ENCODE measurements at places on chromosomes 1 and 21.

GRCh38 chr21:31912501-31912900 is 39.7 kb downstream of the HUNK start:
- DNase-seq, result no peak

DNA sequence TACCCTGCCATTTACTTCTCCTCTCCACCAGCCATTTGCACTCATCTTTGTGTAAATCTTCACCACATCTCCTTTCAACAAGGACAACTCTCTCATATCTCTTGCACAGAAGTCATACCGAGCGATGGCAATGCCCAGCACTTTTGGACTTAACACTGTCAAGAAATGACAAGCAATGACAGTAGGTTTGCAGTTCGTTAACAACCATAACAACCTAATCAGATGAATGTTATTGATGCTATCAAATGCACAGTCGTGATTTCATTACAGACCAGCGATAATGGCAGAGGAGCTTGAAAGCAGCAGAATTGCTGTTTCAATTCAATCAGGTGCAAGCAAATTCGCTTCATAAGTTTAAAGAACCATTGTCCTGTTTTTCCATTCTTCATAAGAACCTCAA is 390.9 kb downstream of the VAV3 start:
- DNase-seq, result no peak

DNA sequence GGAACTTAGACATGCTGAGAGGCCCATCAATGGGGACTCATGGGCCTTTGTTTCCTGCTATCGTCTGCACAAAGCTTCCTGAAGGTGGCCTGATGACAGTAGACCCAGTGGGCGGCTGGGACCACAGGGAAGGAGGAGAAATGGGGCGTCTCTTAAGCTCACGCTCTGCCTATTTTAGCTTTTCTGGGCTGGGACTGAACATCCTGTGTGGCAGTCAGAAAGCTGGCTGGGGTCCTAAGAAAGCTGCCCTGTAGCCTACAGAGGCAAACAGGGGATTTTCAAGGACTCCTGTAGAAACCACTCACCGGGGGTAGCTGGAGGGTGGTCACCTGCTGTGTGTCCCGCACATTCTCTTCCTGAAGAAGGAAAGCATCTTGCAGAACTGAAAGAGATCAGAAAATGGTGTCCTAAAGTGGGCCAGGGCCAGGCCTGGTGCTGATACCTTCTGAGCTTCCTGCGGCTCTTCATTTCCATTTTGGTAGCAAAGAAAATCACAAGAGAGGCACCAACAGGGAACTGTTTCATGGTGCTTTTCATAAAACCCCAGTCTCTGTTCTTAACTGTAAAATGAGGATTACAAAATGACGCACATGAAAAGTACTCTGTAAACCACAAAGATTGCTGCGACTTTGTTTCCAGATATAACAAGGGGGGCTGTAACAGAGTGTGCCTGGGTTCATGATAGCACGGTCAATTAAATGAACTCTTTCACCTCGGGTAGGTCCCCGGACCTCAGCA is 8.6 kb downstream of the ZNF496 start:
- no peak for DNase-seq

DNA sequence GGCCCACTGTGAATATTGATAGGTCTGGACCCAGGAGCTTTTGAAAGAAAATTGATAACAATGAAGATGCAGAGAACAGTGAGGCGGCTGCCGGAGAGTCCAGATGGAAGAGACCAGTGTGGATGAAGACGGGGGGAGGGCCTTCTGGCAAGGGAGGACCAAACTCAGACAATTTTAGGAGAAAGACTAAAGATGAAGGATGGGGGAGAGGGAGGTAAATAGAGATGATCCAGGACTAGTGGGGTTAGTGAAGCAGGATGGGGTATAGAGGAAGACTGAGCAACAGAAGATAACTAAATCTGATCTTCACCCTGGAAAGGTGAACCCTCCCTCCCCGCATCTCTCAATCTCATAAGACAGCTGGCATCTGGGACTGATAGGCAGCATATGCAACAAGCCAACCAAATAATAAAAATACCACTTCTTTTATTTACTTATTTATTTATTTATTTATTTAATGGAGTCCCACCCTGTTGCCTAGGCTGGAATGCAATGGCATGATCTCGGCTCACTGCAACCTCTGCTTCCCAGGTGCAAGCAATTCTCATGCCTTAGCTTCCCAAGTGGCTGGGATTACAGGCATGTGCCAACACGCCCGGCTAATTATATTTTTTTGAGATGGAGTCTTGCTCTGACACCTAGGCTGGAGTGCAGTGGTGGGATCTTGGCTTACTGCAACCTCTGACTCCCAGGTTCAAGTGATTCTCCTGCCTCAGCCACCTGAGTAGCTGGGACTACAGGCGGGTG is 10.5 kb downstream of the EIF3I start:
- no peak for DNase-seq

- DNase-seq, result no peak
These were observed 1386.8 kb downstream of the MRPL39 start for GRCh38 chr21:24220446-24220845.

DNA sequence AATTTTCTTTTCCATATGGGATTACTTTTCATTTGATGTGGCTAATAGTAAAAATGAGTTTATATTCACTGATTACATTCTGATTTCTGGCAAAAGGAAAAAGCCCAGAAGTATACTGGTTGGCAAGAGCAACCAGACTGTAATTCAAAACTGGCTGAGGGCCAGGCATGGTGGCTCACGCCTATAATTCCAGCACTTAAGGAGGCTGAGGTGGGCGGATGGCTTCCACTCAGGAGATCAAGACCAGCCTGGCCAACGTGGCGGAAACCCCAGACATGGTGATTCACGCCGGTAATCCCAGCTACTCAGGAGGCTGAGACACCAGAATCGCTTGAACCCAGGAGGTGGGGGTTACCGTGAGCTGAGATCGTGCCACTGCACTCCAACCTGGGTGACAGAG is 14.5 kb downstream of the SYT11 start:
- no peak for DNase-seq

DNA sequence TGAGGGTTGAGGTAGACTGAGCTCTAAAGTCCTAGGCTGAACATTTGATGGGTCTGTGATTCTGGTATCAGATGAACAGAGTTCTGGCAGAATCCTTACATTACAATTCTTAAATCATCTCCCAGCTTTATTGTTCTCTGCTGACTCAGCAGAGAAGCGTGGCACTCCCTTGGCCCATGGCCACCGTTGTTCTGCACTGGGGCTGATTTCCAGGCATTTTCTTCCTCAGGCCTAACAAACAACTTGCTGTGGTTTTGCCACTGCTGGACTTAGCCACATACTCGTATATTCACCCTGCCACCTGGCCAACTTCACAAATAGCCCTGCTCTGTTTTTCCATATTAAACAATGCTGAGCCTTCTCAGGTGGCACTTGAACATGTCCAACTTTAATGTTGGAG is 223.2 kb downstream of the TNR start:
- no peak for DNase-seq

DNA sequence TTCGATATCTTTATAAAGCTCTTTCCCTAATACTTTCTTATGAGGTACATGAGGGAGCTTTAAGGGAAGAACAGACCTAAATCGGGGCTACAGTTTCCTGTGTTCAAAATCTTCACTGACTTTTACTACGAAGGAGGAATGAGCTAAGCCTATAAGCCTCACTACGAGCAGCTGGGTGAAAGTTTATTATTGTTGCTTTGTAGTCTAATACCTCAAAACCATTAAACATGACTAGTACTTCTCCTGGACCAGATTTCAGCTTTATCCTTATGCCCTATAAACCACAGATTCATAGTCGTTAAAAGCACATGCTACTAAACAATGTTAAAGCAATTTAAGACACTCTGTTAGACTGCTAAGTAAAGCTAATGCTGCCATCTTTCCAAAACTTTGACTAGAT is 30.2 kb downstream of the NDC1 start:
- DNase-seq, result no peak

DNA sequence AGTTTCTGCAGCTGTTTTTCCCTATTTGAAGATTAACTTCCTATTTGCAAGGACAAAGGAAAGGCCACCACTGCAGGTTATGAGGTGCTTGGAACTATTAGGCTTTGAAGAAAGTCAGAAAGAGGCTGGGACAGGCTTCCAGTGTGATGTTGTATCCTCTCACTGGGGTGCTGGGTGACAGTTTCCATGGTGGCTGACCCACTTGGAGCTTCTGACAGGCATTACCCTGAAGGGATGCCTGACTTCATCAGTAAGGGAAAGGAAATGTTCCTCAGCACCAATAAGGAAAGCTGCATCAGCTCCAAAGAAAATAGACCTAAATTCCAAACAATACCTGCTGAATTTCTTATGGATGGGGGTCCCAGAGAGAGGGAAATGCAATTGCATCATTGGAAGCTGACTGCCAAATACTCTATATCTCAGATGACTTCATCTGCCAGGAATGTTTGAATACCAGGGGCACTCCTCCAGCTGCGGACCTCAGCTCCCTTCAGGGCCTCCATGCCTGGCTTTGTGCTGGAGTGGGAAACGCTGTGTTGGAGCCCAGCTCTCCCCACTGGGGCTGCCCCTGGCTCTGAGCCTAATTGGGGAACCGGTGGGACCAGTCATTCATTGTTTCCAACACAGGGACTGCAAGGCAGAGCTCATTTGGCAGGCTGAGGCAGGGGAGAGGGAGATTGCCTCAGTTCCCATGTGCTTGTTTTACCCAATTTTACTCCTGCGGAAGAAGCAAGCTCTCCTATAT is 76.6 kb downstream of the RGL1 start:
- peak; percentile 73 for DNase-seq

GRCh38 chr1:75265792-75266191 is 131.6 kb downstream of the LHX8 start:
- no peak for DNase-seq

DNA sequence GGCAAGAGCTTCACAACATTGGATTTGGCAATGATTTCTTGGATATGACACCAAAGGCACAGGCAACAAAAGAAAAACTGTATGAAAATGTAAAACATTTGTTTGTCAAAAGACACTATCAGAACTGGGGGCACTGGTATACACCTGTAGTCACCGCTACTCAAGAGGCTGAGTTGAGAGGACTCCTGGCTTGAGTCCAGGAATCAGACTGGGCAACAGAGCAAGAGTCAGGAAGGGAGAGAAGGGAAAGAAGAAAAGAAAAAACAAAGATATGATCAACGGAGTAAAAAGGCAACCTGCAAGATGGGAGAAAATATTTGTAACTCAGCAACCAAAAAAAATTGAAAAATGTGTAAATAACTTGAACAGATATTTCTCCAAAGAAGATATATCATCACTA is 6.0 kb upstream of the TUT4 start:
- DNase-seq, result no peak

- DNase-seq, result peak; percentile 46
These were observed 558 bp downstream of the PAXBP1 start for GRCh38 chr21:32770871-32771523.

- DNase-seq, result no peak
These were observed at the start of gene UMODL1 for GRCh38 chr21:42071146-42071737. Gene UMODL1 (plus strand): TSS chr21:42071317. CDS start chr21:42071317, 0 bp downstream.

- DNase-seq, result no peak
These were observed 12.2 kb downstream of the KIAA0319L start for GRCh38 chr1:35544976-35545375.

GRCh38 chr1:49544615-49545014 is 479.1 kb downstream of the AGBL4 start:
- DNase-seq, result no peak

- no peak for DNase-seq
These were observed 19.4 kb upstream of the ZNF281 start for GRCh38 chr1:200429221-200429751.

GRCh38 chr1:98881901-98882300 is 122.8 kb downstream of the PLPPR5 start:
- DNase-seq, result no peak

DNA sequence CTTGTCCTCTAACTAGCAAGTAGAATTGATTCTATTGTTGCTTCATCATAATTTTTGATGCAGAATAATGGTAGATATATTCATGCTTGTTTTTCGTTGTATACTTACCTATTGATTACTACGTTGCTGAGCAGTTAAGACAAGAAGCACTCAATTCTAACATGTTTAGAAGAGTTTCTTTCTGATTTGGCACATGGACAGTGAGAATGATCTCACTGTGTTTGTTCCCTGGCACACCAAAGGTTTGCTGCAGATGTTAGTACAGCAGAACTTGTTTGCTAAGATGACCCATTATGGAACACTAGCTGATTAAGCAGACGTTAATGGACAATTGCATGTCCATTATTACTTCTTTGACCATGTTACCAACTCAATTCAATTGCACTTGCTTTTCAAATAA is 184.7 kb upstream of the SGIP1 start:
- no peak for DNase-seq

DNA sequence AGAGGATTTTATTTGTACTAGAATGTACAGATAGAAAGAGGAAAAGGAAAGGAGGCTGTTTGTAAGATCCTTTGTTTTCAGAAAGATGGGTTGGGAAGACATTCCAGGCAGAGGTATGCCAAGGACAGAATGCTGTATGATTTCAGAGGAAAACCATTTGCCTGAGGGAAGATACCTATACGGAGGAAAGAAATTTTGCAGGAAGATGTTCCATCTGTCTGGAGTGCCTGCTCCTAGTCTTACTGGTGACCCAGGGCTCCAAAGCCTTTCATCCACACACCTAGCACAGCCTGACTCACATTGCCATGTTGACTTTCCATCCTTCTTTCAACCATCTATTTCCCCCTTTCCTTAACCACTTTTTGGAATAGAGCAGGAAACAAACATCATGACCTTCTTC is 18.2 kb downstream of the SAMD13 start:
- no peak for DNase-seq

GRCh38 chr1:20380175-20380574 is 89.5 kb downstream of the VWA5B1 start:
- DNase-seq, result no peak

DNA sequence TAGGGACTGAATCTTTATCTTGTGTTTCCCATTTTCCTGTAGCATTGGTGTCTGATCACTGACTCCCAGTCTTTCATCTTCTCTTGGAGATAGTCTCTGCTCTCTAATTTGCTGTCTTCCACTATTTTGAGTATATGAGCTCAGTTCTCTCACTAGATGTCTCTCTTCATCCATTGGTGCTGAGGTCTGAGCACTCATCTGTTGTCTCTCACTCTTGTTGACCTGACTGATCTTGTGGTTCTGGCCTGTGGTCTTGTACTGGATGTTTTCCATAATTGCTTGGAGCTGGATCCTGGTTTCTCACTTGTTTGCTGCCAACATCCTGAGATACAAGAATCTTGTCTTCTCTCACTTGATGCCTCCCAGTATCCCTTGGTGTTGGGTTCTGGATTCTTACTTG is 25.1 kb upstream of the S100A11 start:
- no peak for DNase-seq

DNA sequence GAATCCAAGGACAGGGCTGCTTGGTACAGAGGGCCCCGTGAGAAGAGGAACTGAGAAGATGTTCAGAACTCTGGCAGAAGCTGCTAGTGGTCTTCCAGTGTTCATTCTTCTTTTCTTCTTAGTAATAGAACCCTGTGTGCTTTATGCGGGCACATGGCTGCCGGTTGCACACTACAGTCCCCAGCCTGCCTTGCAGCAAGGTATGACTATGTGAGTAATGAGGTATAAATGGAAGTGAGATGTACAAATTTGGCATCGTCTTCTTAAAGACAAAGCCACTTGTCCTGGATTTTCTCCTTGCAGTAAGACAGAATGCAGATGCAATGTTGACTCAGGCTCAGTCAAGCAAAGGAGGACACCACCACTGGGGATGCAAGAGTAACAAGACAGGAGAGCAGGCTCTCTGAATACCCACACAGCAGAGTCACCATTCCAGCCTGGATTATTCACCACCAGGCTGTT is 15.0 kb upstream of the ATP1B1 start:
- DNase-seq, result no peak

Measured in amygdala (tissue), 56 donors.